GM23338 (cell line): ENCODE measurements at places on chromosomes 4 and X.

DNA sequence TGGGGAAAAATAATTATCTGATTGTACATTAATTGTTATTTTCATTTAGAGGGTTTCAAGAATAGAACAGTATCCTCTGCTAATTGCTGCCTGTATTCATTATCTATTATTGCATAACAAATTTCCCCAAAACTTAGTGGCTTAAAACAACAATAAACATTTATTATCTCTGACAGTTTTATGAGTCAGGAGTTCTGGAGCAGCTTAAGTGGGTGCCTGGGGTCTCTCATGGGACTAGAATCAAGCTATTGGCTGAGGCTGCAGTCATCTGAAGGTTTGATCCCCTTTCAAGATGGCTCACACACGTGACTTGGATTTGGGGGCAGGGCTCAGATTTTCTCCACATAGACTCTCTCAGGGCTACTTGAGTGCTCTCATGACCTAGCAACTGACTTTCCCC lies 98.1 kb upstream of the JADE1 start:
- no peak for DNase-seq

- DNase-seq, result peak; percentile 51
Observed at GRCh38 chr4:119103263-119103662, 32.4 kb upstream of the MYOZ2 start.

GRCh38 chr4:118005883-118006282 lies 28.4 kb upstream of the NDST3 start:
- peak; percentile 36 for DNase-seq

DNA sequence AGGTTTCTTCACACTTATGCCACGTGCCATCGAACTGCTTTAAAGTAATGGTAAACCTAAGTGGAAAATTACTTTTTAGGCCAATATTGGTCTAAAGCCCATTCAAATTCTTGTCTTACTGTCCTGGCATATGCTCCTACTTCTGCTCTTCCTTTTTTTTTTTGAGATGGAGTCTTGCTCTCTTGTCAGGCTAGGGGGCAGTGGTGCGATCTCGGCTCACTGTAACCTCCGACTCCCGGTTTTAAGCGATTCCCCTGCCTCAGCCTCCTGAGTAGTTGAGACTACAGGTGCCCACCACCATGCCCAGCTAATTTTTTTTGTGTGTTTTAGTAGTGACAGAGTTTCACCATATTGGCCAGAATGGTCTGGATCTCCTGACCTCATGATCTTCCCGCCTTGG lies 129.0 kb upstream of the TECRL start:
- peak; percentile 71 for DNase-seq

- no peak for DNase-seq
Observed at GRCh38 chr4:8368061-8368481, 72.5 kb downstream of the ACOX3 start.

- DNase-seq, result no peak
Observed at GRCh38 chr4:140367738-140368137, 5.7 kb upstream of the SCOC start.

DNA sequence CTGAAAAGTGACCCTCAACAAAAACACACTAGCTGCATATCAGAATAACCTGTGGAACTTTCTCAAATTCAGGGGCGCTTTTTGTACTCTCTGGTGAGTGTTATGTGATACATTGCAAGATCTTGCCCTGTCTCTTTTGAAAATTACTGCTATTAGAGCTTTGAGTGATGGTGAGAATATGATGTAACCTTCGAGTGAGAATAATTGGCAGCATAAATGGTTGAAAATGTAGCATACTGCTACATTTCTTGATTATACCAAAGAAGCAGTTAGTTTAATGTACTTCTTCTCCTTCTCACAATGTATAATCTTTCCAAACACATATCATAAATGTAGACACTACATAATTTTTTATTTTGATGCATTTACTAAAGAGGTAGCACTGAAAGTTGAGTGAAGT lies 882.9 kb downstream of the FSTL5 start:
- DNase-seq, result no peak

- DNase-seq, result peak; percentile 36
Observed at GRCh38 chr4:16169490-16169889, 56.8 kb downstream of the TAPT1 start.

DNA sequence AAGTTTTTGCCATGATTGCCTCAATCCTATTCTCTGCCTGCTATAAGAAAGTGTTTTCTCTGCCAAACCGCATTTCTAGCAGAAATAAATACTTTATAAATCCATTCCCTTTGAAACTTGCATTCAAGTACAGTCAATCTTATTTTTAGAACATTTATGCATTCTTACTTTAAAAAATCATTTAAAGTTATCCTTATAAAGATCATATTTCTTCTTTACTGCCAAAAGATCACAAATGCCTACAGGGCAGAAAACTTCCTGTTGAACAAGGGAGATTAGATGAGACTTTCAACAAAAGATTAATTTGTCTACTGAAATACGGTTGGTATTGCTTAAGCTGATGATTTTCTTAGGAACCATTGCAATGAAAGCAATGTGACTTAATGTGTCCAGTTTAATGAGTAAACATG lies 207.2 kb upstream of the SLIT2 start:
- no peak for DNase-seq

DNA sequence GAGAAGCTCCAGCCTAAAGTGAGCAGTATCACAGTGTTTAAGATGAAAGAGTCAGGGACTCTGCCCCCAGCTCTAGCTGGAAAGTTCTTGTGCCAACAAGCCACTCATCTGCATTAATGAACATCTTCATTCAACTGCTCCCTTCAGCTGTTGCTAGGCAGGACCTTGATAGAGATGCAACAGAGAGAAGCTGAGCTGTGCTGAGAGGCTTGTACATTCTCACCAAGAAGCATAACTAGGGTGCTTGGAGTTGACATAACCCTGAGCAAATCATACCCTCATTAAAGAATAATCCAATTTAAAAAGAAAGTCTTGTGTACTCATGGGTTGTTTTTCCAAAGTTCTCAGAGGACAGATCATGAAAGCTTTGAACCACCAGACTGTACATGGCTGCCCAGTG lies 63.2 kb downstream of the ATXN3L start:
- no peak for DNase-seq

GRCh38 chr4:6520978-6521377 lies 48.6 kb upstream of the PPP2R2C start:
- DNase-seq, result no peak

DNA sequence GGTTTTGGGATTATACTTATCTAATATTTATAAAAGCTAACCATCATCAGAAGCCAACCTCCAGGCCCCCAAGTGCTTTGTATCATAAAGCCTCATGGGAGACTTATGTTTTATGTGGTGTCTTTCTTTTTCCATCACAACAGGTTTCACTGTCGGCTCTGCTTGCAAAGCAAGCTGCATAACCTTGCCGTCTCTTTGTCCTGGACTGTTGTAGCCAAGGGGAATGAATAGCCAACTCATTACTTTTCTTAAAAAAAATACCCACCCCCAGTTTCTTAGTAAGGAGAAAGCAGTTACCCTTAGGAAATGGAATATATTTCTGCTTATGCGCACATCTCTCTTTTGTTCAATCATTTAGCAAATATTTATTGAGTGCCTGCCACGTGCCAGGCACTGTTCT lies 40.7 kb downstream of the FAM184B start:
- DNase-seq, result no peak

DNA sequence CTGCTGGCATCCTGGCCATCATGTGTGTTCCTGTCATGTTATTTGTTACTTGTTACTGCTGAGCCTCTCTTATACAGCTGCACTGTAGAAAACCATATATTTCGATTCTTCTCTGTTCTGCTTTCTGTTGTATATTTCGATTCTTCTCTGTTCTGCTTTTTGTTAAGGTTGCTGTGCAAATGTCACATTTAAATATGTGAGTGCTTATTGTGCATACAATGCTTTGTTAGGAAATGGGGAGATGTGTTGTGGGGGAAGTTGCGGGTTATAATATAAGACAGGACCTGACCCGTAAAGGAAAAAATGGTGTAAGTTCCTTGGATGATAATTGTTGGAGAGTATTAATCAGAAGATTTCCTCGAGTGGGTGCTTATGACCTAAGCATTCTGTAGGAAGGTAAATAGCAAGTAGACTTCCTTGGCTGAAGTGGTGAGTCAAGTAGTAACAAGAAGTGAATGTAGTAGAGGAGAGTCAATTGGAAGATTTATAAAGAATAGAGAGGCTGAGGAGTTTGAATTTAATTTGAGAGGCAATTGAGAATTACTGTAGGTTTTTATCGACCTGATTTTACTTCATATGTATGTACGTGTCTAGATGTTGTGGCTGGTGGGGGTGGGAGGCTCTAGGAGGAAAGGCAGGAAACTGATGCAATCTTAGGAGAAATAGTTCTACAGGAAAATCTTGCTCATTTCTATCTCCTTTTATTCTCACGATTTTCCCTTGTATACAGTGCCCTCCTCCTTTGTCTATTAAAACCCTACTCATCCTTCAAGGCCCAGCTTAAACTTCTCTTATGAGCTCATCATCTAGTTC lies 8.5 kb downstream of the OGT start:
- DNase-seq, result no peak

GRCh38 chrX:115630204-115630603 lies 69.2 kb downstream of the PLS3 start:
- no peak for DNase-seq

- DNase-seq, result peak; percentile 19
Observed at GRCh38 chr4:48173056-48173991, 39.3 kb upstream of the TXK start.

- DNase-seq, result peak; percentile 17
Observed at GRCh38 chr4:112073181-112073580, 72.1 kb upstream of the FAM241A start.

DNA sequence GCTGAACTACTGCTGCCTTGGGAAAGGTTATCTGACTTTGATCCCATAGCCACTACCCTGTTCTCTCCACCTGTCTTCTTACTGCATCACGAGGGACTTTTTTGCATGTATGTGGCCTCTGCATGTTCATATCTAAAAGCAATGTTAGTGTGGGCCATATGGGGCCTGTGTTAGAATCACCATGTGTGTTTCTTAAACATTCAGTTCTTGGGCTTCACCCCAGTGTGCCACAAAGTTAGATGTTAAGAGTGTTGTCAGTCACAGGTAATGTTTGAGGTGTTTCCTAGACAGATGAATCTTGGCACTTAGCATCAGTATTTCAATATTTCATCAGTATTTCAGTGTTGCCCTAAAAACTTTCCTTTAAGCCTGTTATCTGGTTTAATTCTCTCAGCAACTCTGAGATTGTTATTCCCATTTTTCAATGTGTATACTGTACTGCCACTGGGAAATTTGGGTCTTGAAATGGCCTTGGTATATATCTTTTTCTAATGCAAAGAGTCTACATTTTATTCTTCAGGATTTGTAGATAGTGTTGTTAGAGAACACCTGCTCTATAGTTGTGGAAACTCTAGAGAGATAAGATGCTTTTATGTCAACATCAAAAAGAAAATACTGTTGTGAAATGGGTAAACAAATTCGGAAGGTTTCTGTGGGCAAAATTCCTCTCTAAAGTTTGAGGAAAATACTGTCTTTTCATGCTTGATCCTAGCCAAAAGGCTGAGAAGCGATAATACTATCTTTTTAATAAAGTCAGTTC lies 259.7 kb downstream of the BMPR1B start:
- no peak for DNase-seq
